Cortex of kidney (tissue), 1 donor: ENCODE measurements at places on chromosomes 11 and 22.

GRCh38 chr11:121100943-121101342 lies at the start of gene TECTA:
TECTA (plus strand) TSS chr11:121101243; CDS start chr11:121102666, 1,423 bp downstream.
- DNase-seq: no peak

- no peak for DNase-seq
Measured at GRCh38 chr22:47384977-47385376, 622.5 kb downstream of the TBC1D22A start.

DNA sequence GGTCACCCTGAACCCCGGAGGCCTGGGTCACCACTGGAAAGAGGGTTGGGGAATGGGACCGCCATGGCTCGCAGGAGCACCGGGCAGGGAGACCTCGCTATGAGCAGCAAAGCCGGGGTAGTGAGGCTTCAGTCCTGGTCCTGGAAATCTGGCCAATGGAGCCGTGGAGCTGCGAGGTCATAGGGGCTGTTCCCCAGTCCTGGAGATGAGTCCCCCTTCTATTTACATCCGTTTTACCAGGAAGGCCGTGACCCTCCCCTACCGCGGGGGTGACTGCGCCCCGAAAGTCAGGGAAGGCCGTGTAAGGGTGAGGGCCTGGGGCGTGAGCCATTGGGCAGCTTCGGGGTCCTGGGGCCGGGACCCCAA lies 449 bp downstream of the PIDD1 start:
- no peak for DNase-seq

DNA sequence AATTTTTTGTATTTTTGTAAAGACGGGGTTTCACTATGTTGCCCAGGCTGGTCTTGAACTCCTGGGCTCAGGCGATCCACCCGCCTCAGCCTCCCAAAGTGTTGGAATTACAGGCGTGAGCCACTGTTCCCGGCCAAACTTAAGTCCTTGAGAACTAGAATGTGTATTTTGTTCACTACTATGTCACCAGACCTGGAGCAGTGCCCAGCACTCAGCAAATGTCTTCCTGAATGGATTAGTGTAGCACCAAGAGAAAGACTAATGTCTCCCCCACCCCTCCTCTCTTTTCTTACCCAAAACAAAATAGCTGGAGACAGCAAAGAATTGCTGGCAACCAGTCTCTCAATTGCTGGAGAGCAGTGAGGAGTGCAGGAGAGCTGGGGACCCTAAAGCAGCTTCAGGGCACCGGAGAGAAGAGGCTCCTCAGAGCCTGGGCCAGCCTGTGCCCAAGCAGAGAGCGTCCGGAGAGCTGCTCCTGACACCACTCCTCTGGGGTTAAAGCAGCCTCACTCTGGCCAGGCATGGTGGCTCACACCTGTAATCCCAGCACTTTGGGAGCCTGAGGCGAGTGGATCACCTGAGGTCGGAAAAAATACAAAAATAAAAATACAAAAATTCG lies 14.9 kb downstream of the SLC25A18 start:
- DNase-seq: no peak

GRCh38 chr11:134578807-134579723 lies 167.0 kb upstream of the B3GAT1 start:
- DNase-seq: no peak

- DNase-seq: no peak
Measured at GRCh38 chr11:36165621-36166397, 123.4 kb downstream of the COMMD9 start.

- DNase-seq: no peak
Measured at GRCh38 chr11:59186130-59186594, 14.2 kb downstream of the DTX4 start.

DNA sequence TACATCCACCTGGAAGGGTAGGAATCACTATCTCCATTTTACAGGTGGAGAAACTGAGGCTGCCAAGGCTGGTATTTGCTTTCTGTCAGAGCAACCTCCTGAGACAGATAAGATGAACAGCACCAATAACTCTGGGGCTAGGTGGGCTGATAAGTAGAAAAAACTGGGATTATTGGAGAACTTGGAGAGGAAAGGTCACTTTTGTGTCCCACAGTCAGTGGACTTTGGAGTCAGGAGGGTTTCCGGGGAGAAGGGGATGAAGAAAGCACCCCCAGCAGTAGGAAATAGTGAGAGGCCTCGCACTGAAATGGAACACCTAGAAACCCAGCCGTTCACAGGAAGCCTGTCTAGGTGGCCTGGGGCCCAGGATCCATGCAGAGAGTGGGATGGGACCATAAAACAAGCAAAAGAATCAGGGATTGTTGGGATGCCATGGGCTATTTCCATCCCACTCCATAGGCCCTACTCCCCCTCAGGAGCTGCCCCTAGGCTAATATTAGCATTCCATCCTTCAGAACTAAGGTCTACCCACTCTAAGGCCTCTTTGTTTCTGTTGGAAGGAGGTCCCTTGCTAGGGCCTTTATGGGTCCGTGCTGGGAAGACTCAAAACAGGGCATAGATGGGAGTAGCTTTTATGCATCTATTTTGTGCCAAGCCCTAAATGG lies 31.0 kb upstream of the FCHSD2 start:
- no peak for DNase-seq

- no peak for DNase-seq
Measured at GRCh38 chr11:75307058-75307457, 44.4 kb downstream of the ARRB1 start.

- no peak for DNase-seq
Measured at GRCh38 chr11:91707652-91708482, 516.8 kb upstream of the FAT3 start.

- no peak for DNase-seq
Measured at GRCh38 chr11:133965031-133965601, 8.3 kb upstream of the IGSF9B start.

DNA sequence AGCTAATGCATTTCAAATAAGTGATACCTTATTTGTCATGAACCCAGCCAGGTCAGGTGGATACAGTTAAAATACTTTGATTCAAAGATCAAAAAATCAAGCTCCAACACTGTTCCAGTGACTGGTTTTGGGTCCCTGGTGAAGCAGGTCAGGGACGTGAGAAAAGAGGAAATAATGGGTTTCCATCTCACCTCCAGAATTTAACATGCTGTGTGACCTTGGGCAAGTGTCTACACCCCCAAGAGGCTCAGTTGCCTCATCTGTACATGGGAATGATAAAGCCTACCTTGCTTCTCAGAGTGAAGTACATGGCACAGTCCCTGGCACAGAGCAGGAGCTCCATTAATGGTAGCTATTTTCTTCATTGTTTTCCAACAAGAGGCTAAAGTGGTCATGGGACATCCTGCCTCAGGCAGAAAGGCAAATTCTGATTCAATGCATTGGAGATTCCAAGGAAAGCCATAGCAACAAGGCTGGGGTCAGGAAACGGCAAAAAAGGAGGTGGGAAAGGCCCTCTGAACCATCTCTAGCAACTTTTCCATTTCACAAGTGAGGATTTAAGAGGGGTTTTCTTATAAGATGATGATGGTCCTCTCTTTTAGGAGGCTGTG lies 108.5 kb downstream of the CSNK2A3 start:
- no peak for DNase-seq

DNA sequence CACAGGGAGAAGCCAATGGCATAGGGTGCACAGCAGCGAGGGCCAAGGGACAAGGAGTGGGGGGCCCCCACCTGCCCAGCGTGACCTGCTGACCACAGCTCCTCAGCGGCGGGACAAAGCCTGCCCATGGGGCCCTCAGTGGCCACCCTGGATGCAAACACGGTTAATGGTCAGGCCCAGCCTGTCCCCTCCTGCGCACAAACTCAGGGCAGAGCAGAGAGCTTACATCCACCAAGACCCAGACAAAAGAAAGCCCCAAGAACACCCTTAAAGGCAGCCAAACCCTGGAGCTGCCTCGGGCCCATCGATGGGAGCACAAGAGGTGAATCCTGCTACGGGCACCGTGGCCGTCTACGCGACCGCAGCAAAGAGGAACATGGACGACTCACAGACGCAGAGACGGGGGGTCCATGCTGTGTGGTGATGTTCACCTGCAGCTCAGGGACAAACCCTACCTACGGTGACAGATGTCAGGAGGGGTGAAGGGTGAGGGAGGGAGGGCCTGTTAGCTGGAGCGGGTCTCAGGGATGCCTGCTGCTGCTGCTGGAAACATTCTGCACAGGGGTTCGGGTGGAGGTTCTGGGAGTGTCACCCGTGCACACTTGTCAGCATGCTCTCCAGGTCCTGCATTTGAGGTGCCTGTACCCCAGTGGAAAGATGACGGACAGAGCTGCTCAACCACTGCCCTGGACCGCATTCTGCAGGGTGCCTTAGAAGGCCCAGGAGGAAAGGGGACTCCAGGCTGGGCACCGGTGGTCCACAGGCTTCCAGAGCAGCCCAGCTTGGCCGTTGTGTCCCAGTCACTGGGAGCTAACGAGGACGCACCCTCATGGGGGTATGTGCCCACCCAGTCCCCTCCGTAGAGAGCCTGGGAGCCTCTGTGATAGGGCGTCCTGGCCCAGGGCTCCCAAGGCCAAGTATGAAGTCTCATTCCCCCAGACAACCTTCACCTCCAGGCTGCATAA lies 11.6 kb downstream of the ASCL2 start:
- DNase-seq: no peak

DNA sequence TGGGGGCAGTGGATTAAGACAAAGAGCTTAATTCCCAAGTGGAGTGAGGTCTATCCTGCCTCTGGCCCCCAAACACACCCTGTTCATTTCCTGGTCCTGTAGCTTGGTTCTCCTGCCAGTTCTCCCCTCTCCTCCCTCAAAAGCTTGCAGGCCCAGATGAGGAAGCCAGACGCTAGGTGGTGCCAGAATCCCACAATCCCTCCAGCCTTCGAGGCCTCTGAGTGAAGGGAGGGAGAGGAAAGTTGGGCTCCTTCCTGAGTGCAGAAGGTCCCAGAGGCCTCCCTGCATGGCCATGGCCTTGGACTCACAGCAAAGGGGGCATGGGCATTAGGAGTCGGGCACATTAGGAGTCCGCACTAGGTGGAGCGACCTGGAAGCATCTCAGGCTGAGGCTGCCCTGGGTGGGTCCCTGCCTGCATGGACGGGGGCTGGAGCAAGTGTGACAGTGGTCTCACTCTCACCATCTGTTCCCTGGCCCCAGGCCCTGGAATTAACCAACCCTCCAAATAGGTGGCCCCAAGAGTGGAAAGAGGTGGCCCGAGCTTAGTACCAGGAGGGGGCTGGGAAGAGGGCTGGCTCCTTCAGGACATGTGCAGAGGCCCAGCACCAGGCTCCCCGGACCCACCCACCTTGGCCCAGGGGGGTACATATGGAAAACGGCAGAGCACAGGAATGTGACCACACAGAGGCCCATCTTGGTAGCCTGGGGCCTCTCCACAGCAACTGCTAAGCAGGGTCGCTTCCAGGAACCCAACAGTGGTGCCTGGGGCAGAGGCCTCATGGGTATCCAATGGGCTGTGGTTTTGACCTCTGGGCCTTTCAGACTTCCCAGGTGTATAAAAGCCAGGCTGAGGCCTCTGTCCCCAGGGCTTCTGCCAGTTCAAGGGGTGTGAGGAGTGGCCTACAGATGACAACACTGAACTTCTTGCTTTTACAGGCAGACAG lies 5.2 kb downstream of the FXYD2 start:
- DNase-seq: no peak
